ENCODE measurements at places on chromosomes 11 and 22. TPM values are rescaled to one million over a fixed set of nuclear protein-coding genes. Genes with fewer than 3 reads are reported as not detected.

CD3G gene
- total RNA-seq: not detected

AQP11 gene
- total RNA-seq: 0.39 TPM

ST14 gene
- total RNA-seq: not detected

MS4A6E gene
- total RNA-seq: not detected

GNG3 gene
- total RNA-seq: not detected

TIMP3 gene
- total RNA-seq: 121 TPM

TPBGL gene
- 1.8 TPM for total RNA-seq

TEX12 gene
- total RNA-seq: 0.31 TPM

BUD13 gene
- total RNA-seq: 6.1 TPM

MUC2 gene
- total RNA-seq: not detected

MICAL2 gene
- total RNA-seq: 81.2 TPM

TPH1 gene
- not detected for total RNA-seq

GPHA2 gene
- not detected for total RNA-seq

APOL3 gene
- 22.9 TPM for total RNA-seq

RIMBP3B gene
- total RNA-seq: not detected

APOBEC3F gene
- 6.0 TPM for total RNA-seq

MN1 gene
- total RNA-seq: 15.6 TPM

POU2AF3 gene
- not detected for total RNA-seq

CARD18 gene
- not detected for total RNA-seq

NADSYN1 gene
- 34.5 TPM for total RNA-seq

DAGLA gene
- total RNA-seq: 1.6 TPM

MPEG1 gene
- total RNA-seq: not detected

SLC22A8 gene
- not detected for total RNA-seq

OR8K1 gene
- total RNA-seq: not detected

FXYD6 gene
- total RNA-seq: 3.7 TPM

PHOX2A gene
- total RNA-seq: not detected

ANO1 gene
- total RNA-seq: 0.19 TPM

ARSA gene
- 47.2 TPM for total RNA-seq

CRY2 gene
- 21.0 TPM for total RNA-seq

Data from cardiac ventricle fibroblast (primary cell).